ENCODE measurements at places on chromosomes 6 and 20.

DNA sequence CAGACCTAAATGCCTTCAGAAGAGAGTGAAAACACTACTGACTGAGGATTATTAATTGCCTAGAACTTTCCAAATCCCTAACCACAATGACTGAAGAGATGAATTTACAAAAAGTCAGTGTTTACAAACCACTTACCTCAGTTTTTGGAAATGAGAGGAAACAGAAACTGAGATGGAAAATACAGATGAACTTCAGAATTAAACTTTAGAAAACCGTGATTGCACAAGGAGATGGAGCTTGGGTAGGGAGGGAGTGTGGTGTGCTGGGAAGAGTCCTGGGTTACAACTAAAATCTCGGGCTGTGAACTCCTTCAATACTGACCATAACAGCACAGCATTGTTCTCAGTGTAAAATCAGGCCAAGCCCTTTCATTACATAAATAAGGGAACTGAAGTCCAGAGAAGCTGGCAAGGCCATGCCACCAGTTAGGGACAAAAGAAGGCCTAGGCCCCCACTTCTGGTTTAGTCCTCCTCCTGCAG is 4.0 kb downstream of the ELMO2 start:
- DNase-seq: no peak

GRCh38 chr20:23649830-23650417 is 12.2 kb upstream of the CST3 start:
- no peak for DNase-seq

GRCh38 chr20:57043669-57044268 is 222.7 kb downstream of the BMP7 start:
- no peak for DNase-seq

DNA sequence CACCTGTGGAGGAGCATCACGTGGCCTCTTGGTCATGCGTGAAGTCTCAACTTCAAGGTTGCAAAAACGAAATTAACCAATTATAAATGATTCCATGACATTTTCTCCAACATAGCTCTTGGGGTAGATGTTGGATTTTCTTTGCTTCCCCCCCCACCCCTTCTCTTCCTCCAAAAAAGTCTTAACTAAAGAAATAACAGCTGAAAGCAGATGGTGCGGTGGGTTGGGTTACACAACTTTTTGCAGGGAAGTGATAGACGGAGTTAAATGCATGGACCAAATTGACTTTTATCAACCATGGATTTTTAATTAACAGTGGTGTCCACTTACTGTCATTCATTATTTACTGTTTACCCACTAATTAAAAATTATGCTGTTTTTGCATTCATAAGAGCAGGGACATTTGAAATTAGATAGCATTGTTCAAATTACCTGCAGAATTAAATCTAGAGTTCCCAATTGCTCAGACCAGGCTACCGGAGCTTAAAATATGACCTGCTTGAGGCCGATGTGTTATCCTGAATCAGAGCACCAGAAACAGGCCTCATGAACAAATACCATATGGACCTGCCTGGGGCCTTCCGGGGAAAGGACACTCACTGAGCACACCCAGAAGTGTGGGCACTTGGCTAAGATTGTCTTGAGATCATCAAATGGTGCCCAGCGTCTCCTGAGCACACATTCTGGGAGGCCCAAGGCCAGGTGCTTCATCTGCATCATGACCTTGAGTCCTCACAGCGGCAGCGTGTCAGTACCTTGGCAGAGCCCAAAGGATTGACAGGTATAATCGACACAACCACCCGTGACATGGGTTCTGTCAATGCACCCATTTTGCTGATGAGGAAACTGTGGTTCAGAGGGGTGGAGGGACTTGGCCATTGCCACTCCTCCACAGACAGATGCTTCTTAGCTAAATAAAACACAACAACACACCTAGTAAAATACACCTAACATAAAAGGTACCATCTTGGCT is 41.5 kb downstream of the APCDD1L start:
- DNase-seq: no peak

DNA sequence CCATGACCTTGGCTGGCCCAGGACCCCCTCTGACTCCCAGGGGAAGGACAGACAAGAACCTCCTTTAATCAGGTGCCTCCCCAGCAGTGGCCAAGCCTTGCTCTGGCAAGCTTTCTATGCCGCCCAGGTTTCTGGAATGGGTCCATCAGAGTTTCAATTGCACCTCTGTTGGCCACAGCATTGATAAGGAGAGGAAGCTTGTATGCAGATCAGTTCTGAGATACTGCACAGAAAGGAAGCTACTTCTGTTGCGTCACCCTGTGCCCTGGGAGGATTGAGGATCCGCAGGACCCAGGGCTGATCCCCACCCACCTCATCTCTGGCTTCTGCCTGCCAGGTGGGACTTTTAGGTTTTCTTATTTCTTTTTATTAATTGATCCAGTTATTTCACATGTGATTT is 167.2 kb downstream of the TFAP2C start:
- no peak for DNase-seq

GRCh38 chr6:14589175-14589574 is 471.6 kb downstream of the CD83 start:
- DNase-seq: no peak
